NCI-H2029 treated with DMSO at 0.1 percent for 48 hours (cell line): ENCODE measurements at places on chromosomes 5 and 9.

GRCh38 chr9:114091711-114092110 is 7.4 kb downstream of the KIF12 start:
- DNase-seq, result no peak

GRCh38 chr5:109167586-109167985 is 242.2 kb downstream of the PJA2 start:
- no peak for DNase-seq

DNA sequence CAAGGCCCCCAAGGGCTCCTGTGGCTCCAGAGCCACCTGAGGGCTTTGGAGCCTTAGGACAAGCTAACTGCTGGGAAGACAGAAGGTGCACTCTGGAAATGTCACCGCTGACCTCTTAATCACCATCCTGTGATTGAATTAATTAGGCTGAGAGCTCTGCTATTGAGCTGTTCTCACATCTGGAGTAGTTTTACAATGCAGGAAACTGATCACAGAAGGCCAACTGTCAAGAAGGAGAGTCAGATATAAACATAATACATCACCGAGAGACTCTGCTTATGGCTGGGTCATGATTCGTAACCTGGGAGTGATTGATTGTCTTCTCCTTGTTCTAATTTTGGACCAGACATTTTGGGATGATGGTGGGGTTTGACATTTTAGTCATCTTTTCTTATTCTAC is 226.1 kb downstream of the SLIT3 start:
- DNase-seq, result no peak

- no peak for DNase-seq
These were observed 239.9 kb upstream of the TRPM3 start for GRCh38 chr9:71361357-71361756.

- no peak for DNase-seq
These were observed 182.7 kb downstream of the PAPPA start for GRCh38 chr9:116336133-116336862.

- no peak for DNase-seq
These were observed 428.6 kb upstream of the TLE4 start for GRCh38 chr9:79143211-79143610.

- DNase-seq, result no peak
These were observed 124.6 kb upstream of the SARDH start for GRCh38 chr9:133862585-133863256.

GRCh38 chr9:1531424-1531823 is 481.3 kb downstream of the DMRT2 start:
- DNase-seq, result no peak

GRCh38 chr5:104347119-104347708 is 784.6 kb upstream of the NUDT12 start:
- DNase-seq, result no peak

- no peak for DNase-seq
These were observed 348.8 kb upstream of the TNC start for GRCh38 chr9:115466756-115467155.

- no peak for DNase-seq
These were observed 10.0 kb downstream of the CRAT start for GRCh38 chr9:129100383-129101169.

DNA sequence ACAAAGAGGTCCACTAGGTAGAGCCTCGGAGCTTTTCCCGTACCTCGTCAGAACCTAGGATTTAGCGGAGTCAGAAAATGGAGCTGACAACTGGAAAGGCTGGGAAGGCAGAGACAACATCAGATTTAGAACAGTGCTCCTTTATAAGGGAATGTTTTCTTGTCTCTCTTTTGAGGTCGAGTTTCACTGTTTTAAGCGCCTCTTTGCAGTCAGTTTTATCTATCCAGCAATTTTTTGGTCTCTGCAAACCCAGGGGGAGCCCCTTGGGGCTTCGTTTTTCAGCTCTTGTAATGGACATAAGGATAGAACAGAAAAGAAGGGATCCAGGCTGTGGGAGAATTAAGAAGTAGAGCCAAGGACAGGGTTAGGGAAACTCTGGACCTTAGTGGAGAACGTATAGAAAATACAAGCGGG is 80.5 kb downstream of the FNBP1 start:
- DNase-seq, result no peak

DNA sequence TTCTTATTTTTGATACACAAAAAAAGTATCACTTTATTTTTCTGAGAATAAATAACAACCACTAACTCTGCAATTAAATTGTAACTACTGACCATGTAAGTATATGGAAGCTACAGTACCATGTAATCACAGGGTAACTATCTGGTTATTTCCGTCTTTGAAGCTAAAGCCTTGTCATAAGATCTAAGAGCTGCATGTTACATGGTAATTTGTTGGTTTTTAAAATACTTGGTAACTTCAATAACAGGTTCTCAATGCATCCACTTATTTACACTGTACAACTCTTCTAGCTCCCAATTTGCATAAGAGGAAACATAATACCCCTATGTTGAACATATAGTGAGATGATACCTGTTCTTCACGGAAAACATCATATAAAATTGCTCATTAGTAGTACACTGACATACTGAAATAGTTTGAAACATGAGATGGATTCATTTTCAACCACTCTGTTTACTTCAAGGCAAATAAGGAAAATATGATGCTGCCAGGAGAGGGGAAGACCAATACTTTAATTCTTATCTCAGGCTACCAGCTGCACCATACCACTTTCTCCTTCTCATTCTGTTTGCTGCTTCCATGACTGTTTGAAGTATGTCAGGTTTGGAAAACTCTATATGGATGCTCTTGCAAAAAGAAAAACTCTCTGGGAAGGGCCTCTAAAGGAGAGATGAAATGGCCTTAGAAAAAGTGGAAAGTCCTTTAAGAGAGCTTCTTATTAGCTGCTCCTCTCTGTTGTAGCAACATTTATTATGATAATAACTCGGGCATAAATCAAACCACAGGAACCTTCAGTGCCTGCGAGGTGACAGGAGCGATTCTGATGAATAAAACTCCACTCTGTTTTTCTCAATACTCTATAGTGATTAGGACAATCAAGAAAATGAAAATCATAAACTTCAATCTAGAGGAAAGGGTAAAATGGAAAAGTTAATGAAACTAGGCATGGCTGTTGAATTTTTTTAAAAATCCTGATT is 150.2 kb downstream of the KIAA0825 start:
- DNase-seq, result peak; percentile 37

- DNase-seq, result no peak
These were observed 21.1 kb downstream of the PITX1 start for GRCh38 chr5:135012951-135013391.

- DNase-seq, result no peak
These were observed 468.2 kb upstream of the MEF2C start for GRCh38 chr5:89351222-89351621.

GRCh38 chr5:106292654-106293053 is 1378.1 kb downstream of the EFNA5 start:
- no peak for DNase-seq

DNA sequence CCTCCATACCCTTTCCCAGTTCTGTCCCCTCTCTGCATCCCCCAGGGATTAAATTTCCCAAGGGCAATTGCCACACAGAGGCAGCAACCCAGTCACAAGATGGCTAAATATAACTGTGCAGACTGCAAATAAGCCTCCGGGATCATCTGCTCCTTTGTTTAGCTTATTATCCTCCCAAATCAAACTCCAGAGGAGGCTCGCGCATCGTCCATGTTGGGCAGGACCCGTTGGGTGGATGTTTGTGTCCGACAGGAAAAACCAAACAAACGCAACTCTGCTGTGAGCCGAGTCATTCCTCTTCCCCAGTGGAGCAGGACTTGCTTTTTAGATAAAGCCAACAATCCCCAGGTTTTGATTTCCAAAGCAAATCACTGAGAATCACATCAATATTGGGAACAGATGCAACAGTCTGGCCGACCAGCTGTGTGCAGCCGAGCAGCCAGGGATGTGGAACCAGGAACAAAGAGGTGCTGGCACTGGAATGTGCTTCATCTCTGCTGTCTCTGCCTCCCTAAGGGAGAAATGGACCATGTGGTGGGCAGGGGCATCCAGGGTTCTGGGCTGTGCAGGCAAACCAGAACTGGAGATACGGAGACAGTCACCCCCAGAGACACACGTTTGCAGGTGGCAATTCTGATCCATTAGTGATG is 89.8 kb downstream of the PTTG1 start:
- DNase-seq, result no peak

GRCh38 chr5:33229216-33229615 is 211.5 kb upstream of the TARS1 start:
- DNase-seq, result no peak

- no peak for DNase-seq
These were observed 423.3 kb downstream of the EFNA5 start for GRCh38 chr5:107247427-107247826.

DNA sequence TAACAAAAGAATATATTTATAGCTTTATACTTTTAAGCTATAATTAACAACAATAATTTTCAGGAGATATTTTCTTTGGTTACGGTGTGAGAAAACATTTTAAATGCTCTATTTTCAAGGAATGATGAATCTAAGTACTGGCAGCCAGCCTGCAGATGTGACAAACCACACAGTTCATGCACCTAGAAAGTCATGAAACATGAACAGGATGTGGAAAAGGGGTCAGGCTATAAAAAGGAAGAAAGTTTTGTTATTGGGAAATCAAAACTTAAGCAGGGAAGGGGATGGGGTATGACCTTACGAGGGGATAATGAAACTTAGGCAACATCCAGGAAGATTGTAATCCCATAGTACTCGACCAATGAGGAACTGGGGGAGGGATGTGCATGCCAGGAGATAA is 508.7 kb upstream of the GRAMD2B start:
- DNase-seq, result no peak

- DNase-seq, result no peak
These were observed 1.3 kb downstream of the ANXA1 start for GRCh38 chr9:73152953-73153352.

GRCh38 chr9:27348785-27349697 is 52.1 kb upstream of the EQTN start:
- DNase-seq, result no peak

GRCh38 chr5:177226860-177227259 is 76.7 kb downstream of the RAB24 start:
- DNase-seq, result no peak

- DNase-seq, result peak; percentile 25
These were observed at the start of gene ZNF462 for GRCh38 chr9:106862821-106863720. TSS of gene ZNF462 (plus strand) at chr9:106863166. CDS start at chr9:106923384, 60,218 bp downstream.

GRCh38 chr5:158820891-158821290 is 278.8 kb downstream of the EBF1 start:
- no peak for DNase-seq

DNA sequence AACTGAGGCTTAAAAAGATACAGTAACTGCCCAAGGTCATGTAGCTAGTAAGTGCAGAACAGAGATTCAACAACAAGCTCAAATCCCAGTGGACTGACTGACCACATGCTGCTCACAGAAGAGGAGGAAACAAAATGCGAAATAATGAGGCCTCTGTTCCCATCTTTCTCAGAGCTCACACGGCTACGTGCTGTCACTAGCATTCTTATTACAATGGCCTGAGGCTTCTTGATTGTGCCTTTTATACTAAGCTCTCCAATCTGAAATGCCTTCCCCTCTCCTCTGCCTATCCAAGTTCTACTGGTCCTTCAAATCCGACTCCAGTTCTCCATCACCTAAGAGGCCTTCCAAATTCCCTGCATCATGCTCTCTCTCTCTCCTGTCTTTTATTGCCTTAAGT is 26.0 kb downstream of the SGTB start:
- no peak for DNase-seq

- no peak for DNase-seq
These were observed 42.2 kb upstream of the ANKRD33B start for GRCh38 chr5:10521466-10522223.

- peak; percentile 91 for DNase-seq
These were observed 157.8 kb downstream of the KCTD16 start for GRCh38 chr5:144328494-144328893.

DNA sequence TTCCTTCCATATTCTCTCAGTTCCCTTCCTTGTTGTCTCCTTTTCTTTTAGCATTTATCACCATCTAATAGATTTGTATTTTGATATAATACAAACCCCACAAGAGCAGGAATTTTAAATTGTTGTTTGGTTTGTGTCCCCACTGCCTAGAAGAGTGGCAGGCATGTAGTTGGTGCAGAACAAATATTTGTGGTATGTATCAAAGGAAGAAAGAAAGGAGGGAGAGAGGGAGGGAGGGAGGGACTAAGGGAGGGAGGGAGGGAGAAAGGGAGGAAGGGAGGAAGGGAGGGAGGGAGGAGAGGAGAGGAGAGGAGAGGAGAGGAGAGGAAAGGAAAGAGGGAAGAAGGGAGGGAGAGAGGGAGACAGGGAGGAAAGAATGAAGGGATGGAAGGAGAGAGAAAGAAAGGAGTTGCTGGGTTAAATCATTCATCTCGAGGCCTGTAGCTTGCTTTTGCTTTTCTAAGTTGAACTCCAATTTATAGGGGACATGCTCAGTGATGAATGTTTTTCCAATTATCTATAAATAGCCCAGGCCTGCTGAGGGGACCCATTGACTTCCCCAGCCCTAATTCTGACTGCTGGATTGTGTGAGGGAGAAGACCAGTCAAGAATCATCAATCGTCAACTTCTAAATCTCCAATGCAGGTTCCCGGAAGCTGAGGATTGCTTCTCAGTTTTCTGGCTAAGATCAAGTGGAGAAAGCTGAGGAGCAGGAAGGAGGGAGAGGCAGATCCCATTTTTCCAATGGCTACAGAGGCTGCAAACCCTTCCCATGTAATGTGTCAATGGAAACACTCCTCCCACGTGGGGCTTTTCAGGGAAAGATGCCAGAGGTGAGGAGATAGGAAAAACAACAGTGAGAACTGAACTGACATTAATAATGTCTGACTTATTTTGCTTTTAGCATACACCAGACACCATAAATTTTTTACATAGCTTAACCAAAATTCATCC is 320.7 kb downstream of the ASTN2 start:
- no peak for DNase-seq

GRCh38 chr9:116450378-116451139 is 236.5 kb upstream of the TRIM32 start:
- no peak for DNase-seq

DNA sequence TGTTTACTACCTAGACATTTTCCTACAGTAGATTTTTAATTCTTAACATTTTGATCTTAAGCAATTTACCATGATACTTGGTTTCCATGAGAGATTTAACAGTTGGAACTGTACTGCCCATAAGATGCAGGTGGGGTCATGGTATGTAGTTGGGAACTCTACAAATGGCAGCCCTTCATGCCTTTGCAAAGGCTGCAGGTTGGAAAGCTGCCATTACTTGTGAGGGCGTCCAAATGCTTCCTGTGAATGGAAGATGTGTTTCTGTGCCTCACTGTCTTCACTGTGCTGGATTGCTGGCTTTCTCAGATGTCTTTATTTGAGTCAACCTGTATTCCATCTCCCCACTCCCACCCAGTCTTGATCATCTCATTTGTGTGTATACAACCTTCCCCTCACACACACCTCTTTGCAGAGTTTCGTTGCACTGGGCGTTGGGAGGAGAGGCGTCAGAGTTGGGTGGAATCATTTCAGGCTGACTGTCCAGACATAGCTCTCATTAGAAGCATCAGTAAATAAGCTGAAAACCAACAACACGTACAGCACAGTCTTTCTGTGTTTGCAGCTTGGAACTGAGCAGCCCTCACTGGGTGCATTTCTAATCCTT is 14.8 kb upstream of the ABL1 start:
- DNase-seq, result no peak
